NCI-H1092 treated with DMSO at 0.1 percent for 48 hours (cell line): ENCODE measurements at places on chromosomes 1 and 21.

DNA sequence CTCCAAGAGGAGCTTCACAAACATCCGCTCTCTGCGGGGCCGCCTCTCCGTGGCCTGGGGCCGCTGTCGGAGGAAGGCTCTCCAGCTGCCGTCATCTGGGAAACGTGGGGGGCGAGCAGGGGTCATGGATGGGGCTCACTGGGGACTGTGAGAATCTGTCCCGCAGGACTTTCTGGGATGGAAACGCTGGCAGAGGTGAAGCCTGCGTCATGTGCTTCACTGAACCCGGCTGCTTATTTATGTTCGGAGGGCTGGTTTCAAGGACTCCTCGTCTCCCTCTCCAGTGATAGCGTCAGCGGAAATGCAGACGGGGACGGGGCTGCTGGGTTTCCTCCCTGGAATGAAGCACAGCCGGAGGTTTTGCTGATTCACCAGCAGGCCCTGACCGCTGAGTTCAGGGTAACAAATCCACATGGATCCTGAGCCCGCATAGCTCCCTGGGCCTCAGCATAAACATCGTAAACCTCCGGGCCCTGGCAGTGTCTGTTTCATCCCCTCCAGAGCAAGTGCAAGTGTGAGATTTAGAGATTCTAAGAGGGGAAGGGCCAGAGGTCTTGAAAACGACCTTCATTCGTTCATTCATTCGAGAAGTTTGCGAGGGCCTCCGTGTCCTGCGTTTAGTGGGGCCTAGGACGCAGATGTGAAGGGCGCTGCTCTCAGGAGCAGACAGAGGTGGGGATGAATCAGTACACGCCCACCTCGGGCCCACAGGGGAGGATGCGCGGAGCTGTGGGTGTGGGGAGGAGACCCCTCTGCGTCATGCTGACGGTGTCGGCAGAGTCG lies 7.0 kb upstream of the POFUT2 start:
- DNase-seq = peak; percentile 35

DNA sequence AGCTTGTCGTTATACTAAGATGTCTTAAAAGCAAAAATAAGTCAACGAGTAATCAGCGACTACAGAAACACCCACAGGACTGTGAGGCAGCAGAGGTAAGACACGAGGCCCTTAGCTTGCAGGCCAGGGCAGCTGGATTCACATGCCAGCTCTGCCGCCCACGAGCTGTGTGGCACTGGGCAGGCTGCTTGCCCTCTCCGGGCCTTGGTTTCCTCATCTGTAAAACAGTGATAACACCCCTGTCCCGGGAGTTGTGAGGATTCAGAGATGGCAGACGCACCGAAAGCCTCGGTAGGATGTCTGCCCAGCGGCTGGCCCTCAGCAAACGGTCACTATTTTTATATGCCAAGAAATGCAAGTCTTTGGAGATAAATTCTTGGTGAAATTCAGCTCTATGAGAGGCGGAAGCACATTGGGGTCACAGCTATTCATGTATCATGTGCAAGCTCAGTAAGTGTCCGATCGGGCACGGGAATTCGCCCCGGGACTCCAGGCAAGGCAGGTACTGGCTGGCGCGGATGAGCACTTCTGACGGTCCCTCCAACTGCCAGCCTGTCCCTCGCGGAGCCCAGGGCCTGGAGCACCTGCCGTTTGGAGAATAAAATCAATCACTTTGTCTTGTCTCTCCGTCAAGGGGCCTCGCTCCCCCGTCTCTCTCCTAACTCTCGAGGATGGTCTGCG lies 1.1 kb downstream of the C2CD2 start:
- DNase-seq = no peak

DNA sequence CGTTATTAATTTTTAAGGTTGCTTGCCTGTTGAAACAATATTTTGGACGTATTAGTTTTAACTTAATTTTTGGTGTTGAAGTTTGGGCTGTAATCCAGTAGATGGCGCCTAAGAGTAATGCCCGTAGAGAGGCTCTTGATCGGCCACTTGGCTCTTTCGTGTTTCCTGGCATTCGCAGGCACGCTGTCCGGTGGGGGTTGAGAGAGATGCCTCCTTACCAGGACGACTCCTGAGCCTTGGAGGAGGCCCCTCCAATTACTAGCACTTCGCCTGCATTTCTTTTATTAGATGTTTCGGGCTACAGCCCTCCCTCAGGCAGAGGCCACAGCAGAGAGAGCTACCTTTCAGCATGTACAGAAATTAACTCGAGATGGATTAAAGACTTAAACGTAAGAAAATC lies 12.0 kb downstream of the OR2M4 start:
- DNase-seq = peak; percentile 11

- no peak for DNase-seq
Observed at GRCh38 chr1:63937461-63938022, 163.7 kb downstream of the ROR1 start.

GRCh38 chr1:26084844-26085243 lies 17.4 kb upstream of the TRIM63 start:
- DNase-seq = no peak

DNA sequence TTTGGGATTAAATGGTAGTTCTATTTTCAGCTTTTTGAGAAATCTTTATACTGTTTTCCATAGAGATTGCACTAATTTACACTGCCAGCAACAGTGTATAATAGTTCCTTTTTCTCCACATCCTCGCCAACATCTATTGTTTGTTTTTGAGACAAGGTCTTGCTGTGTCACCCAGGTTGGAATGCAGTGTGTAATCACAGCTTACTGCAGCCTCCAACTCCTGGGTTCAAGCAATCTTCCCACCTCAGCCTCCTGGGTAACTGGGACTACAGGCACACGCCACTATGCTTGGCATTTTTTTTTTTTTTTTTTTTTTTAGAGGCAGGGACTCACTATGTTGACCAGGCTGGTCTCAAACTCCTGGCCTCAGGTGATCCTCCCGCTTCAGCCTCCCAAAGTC lies 164.5 kb upstream of the CXADR start:
- DNase-seq = no peak

DNA sequence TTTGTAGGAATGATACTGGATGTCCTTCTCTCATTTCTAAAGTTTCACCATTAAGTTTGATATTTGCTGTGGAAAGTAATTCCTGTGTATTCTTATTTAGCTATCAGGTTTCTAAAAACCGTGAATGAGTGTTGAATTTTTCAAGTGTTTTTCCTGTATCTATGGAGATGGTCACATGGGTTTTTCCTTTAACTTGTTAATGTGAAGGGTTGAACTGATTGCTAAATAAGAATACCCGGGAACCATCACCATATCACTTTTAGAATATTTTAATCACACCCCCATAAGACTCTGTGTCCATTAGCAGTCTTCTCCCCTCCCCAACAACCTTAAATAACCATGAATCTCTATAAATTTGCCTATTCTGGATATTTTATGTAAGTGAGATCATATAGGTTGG lies 16.5 kb upstream of the ASAP3 start:
- no peak for DNase-seq
